Glutamatergic neuron (in vitro differentiated cells): ENCODE measurements at places on chromosomes 13 and 19.

DNA sequence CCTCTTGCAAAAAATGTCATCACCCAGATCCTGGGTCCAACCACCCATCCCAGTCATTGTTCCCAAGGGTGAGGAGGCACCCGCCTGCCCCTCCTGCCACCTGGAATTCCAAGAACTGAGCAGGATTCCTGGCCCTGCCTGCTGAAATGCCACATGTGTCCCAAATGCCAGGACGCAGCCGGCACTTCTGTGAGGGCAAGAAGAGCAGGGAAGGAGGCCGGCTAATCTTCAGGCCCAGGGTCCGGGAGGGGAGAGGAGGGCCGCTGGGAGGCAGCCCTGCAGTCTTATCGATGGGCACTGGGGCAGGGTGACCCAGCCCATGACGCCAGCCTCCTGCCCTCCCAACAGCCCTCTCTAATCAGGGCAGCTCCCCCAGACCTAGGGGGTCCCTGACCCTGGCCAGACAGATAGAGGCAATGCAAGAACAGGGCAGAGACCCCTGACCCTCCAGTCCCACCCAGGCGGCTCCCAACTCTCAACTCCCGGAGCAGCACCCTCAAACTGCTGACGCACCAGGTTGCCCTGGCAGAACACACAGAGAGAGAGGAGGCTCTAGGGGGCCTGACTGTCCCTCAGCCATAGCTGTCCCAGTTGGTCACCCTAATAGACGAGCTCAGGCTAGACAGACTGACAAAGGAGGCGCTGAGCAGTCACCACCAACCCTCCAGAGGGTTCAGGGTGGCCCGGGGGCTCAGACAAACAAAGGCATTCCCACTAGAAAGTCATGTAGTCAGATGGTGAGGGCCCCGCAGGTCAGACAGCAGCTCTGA, 1.5 kb downstream of the MFSD12 start:
- H3K4me3 ChIP-seq, result peak overlapping the region; percentile 94
- DNase-seq, result no peak
- peak overlapping the region; percentile 86 for H3K27ac ChIP-seq
- peaks cover 10% of the 10 kb centered on the region for H3K4me1 ChIP-seq
- no peaks in the 10 kb centered on the region for H3K36me3 ChIP-seq
- peaks cover 14% of the 10 kb centered on the region for H3K27me3 ChIP-seq

DNA sequence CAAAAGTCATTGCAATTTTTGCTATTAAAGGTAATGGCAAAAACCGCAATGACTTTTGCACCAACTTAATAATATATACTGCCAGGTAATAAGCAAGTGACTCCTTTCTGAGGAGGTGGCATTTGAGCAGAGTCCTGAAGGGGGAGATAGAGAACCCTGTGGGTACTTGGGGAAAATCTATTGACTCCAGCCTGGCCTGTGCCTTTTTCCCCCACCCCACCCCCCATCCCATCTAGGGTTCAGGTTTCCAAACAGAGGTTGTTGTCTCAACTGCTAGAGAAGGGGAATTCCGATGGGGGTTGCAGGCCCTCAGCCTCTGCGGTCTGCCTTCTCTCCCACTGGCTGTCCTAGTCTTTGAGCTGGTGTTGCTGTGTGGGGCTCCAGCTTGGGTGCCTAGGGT, 11.5 kb downstream of the S1PR2 start:
- DNase-seq, result no peak
- H3K27me3 ChIP-seq, result peaks cover 2% of the 10 kb centered on the region
- peaks cover 5% of the 10 kb centered on the region for H3K36me3 ChIP-seq
- no peak overlapping the region for H3K27ac ChIP-seq
- no peaks in the 10 kb centered on the region for H3K4me1 ChIP-seq

- H3K4me1 ChIP-seq, result no peaks in the 10 kb centered on the region
- H3K27me3 ChIP-seq, result no peaks in the 10 kb centered on the region
- H3K4me3 ChIP-seq, result no peak overlapping the region
- H3K27ac ChIP-seq, result no peak overlapping the region
- peaks cover 8% of the 10 kb centered on the region for H3K36me3 ChIP-seq
Measured at GRCh38 chr13:40120781-40121180, 465.3 kb downstream of the COG6 start.

DNA sequence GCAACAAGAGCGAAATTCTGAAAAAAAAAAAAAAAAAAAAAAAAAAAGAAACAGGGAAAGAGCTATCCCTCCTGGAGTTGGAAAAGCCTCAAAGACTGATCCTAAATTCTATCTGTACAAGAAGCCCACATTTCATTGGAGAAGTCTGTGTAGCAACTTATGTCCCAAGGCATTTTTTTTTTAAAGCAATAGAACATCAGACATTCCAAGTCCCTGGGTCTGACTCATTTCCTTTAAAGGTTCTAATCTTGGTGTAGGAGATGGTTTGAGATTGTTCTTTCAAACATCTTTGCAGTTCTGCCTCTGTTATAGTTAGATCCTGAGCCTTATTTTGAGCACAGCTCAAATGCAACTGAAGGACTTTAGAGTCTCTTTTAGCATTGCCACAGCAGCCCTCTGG, 706.5 kb upstream of the MIR17HG start:
- H3K4me3 ChIP-seq, result no peak overlapping the region
- no peak overlapping the region for H3K27ac ChIP-seq
- no peak for DNase-seq
- H3K36me3 ChIP-seq, result peaks cover 5% of the 10 kb centered on the region

DNA sequence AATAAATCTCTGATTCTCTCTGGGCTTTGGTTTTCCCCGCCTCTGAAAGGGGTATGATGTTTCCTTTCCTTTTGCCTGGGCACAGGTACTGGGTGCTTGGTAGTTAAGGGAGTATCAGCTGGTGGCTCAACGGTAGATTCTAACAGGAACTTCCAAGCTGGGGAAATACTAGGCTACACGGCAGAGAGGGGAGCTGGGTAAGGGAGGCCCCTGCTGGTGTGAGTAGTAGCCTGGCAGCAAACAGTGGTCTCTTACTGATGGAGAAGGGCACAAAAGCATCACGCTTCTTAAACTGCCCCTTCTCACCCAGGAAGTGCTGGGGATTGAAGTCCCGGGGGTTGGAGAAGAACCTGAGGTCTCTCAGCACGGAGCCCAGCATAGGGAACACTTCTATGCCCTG, 26.9 kb upstream of the CYP2A7 start:
- H3K36me3 ChIP-seq, result peaks cover 9% of the 10 kb centered on the region
- H3K27me3 ChIP-seq, result peaks cover 5% of the 10 kb centered on the region
- DNase-seq, result peak; percentile 44
- no peak overlapping the region for H3K4me3 ChIP-seq
- no peaks in the 10 kb centered on the region for H3K4me1 ChIP-seq
- no peak overlapping the region for H3K27ac ChIP-seq

DNA sequence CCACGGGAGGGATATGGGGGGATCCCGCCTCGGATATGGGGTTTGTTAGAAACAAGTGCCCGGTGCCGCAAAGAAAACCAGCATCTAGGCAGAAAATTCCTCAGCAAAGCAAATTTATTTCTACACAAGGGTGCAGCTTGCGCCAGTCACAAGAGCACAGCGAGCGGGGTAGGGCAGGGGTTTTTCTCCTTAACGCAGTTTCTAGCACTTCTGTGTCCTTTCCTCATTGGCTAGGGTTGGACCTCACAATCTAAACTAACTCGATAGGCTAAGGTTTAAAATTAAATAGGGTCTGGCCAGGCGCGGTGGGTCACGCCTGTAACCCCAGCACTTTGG, 595 bp downstream of the ZNF440 start:
- peaks cover 5% of the 10 kb centered on the region for H3K4me1 ChIP-seq
- peaks cover 2% of the 10 kb centered on the region for H3K27me3 ChIP-seq

DNA sequence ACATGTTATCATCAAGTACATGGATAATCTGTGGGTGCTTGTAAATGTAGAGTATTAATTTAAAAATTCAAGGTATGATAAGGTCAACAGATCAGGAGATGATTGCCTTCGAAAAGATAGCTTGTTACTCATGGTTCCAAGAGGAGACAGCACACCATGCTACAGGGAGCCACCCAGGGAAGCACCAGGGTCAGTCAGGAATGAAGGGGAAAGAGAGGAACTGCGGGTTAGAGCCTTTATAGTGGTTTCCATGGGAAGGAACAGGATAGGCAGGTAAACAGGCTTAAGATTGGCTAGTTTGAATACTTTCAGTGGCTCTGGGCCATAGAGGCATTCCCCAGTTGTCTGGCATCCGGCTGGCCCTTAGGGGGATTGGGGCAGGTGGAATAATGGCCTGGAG, 74.2 kb upstream of the SERTM1 start:
- no peak overlapping the region for H3K4me3 ChIP-seq
- no peaks in the 10 kb centered on the region for H3K4me1 ChIP-seq
- no peaks in the 10 kb centered on the region for H3K36me3 ChIP-seq
- H3K27ac ChIP-seq, result no peak overlapping the region

DNA sequence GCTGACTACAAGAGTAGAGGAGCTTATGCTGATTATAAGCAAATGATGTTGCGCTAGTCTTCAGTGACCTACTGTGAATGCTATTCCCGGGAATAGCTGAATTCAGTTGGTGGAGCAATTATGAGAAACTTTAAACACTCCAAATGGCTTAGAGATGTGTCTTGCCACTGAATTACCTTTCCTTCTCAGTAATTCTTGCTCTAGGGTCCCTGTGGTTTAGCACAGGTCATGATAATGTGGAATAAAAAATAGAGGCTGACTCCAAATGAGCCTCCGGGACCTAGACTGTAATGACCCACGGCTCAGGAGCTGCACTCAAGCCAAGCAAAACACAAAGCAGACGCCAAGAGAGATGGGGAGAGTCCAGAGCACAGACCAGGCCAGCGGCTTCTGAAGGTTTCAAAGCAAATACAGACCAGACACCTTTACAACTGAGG, 124.7 kb downstream of the RGCC start:
- no peaks in the 10 kb centered on the region for H3K4me1 ChIP-seq
- H3K4me3 ChIP-seq, result no peak overlapping the region
- no peak overlapping the region for H3K27ac ChIP-seq
- no peaks in the 10 kb centered on the region for H3K36me3 ChIP-seq

- H3K36me3 ChIP-seq, result peaks cover 5% of the 10 kb centered on the region
- H3K4me3 ChIP-seq, result no peak overlapping the region
- H3K4me1 ChIP-seq, result peaks cover under 1% of the 10 kb centered on the region
- H3K27ac ChIP-seq, result no peak overlapping the region
- H3K27me3 ChIP-seq, result peaks cover 3% of the 10 kb centered on the region
- no peak for DNase-seq
Measured at GRCh38 chr13:35255241-35255640, 221.2 kb downstream of the MAB21L1 start.

- no peaks in the 10 kb centered on the region for H3K4me1 ChIP-seq
- no peaks in the 10 kb centered on the region for H3K36me3 ChIP-seq
- H3K4me3 ChIP-seq, result no peak overlapping the region
- H3K27ac ChIP-seq, result no peak overlapping the region
- peaks cover 6% of the 10 kb centered on the region for H3K27me3 ChIP-seq
Measured at GRCh38 chr19:10278935-10279334, 7.8 kb upstream of the ICAM4 start.
